ENCODE measurements at places on chromosomes 7 and 10.
A peak's percentile ranks its signal among the peaks of the same experiment; 100 is the strongest.

- no peak for DNase-seq
These were observed 31.6 kb downstream of the SH2D4B start for GRCh38 chr10:80569131-80569895.

DNA sequence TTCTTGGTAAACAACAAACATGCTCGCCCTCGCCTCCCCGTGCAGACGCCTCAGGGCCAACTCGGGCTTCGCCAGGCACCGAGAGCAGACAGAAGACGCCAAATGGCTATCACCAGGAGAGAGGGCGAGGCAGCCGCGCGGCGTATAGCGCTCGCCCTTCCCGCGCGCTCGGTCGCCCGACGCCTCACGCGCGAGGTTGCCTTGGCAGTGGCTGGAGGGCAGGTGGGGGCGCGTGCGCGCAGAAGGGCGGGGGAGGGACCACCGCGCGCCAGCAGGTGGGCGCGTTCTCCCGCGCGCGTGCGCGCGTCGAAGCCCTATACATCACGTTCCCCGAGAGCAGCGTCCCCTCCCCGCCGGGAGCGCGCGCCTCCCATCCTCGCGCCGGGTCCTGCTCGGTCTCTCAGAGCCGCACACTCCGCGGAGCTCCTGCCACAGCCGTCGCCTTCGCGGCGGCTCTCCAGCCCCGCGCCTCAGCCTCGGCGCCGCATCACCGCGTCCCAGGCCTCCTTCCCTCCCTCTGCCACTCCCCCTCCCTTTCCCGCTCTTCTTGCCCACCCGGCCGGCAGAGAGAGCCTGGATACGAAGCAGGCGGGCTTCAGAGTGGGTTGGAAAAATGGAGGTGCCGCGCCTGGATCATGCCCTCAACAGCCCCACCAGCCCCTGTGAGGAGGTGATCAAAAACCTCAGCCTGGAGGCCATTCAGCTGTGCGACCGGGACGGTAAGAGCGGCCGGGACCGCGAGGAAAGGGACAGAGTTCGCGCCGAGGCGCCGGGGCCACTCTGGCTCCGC, at the start of gene PHYHIPL:
TSS of gene PHYHIPL (plus strand) at position 403 of the 790 bp plus-strand sequence. CDS start at position 614, 211 bp downstream.
- DNase-seq = peak; percentile 43

- no peak for DNase-seq
These were observed 81.0 kb downstream of the HYCC1 start for GRCh38 chr7:22932896-22933295.

DNA sequence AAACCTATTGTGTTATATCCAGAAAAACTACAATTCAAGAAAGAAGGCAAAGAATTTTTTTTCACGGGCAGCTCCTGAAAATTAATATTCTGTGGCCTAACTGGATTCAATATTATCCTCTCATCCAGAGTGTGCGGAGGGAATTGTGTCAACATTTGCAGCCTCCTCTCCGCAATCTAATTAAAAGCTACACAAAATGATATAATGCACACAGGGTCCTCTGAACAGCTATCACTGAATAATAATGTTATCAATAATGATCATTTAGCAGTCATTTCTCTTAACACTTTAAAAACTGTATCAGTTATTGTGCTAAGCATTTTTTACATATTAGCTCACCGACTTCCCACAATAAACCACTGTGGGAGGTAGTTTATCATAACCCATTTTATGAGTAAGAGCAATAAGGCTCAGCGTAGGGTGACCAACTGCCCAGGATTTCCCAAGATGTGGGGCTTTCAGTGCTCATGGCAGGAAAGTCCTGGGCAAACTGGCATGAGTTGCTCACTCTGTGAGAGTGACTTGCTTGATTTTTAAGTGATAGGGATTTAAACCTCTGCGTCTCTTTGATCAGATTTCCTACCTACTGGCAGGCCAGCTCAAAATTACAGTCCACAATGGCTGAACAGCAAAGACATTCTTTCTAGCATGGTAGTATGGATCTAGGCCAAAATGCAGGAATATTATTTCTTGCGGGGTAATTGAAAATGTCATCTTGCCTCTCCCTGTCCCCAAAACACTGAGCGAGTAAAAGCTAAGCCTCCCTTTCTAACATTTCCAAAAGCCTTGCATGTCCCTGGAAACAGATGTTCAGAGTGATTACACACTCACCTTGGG, 65.7 kb downstream of the AOAH start:
- no peak for DNase-seq

- DNase-seq = no peak
These were observed 161.7 kb downstream of the USP6NL start for GRCh38 chr10:11449761-11450160.

DNA sequence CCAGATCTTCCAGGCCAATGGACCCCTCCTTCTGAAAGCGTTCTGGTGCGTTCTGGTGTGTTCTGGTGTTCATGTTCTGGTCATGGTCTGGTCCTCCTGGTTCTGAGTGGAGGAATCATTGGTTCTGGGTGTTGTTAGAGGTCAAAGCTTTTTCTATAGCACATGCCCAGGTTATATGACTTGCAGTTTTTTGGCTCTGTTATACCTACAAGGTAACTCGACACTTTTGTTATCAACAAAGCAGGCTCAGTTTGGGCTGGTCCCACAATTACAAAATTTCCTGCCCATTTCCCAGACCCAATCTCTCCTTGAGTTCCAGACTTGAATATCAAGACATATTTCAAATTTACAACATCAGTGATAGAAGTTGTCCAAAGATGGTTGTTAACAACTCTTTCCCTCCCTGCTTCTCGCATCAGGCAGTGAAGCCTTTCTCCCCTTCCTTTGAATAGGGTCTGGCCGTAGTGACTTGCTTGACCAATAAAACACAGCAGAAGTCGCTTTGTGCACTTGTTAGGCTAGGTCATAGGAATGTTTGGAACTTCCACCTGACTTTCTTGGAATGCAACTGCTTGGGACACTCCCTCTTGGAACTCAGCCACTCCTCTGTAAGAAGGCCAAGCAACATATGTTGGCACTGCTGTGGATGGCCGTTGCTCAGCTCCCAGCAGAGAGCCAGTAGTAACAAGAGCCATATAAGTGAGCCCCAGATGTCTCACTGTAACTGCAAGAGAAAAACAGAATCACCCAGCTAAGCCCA, 83.1 kb upstream of the STEAP1B start:
- no peak for DNase-seq

DNA sequence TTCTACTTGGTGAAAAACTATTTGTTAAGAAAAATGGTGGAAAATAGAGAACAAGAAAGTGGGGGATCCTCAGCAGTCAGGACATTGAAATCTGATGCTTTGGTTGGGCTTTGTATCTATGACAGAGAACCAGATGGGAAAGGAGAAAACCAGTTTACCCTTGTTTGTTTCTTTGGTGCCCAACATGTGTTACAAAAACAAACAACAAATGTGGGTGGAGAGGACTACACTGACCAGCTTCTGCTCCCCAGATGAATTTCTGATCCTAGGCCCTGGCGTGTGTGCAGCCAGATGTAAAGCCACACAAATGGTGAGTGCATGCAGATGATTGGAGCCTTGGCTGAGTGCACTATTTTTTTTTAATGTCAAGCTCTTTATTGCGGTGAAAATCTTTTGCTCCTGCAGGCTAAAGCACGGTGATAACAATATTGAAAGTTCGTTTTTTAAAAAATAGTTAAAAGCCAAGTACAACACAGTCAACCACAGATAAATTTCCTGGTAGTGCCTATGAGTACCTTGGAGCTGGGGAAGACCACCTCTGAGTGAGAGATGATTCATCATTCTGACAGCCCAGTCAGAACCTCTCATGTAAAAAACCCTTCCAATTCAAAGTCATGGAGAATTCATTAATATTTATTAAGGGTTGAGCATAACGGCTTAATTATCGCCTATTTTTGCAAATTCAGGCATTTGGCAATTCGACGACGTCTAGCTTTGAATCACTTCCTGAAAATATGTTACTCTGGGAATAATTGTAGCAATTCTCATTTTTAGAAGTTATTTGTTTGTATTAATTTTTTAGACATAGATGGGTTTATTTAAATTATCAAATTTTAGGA, 163.7 kb downstream of the AGMO start:
- DNase-seq = no peak

- DNase-seq = no peak
These were observed 41.1 kb upstream of the DLG5 start for GRCh38 chr10:77967611-77968022.
